Right renal pelvis (tissue), 4 donors: ENCODE measurements at places on chromosomes 1 and 21. TPM values are rescaled to one million over a fixed set of nuclear protein-coding genes. Genes with fewer than 3 reads are reported as not detected.

DNA sequence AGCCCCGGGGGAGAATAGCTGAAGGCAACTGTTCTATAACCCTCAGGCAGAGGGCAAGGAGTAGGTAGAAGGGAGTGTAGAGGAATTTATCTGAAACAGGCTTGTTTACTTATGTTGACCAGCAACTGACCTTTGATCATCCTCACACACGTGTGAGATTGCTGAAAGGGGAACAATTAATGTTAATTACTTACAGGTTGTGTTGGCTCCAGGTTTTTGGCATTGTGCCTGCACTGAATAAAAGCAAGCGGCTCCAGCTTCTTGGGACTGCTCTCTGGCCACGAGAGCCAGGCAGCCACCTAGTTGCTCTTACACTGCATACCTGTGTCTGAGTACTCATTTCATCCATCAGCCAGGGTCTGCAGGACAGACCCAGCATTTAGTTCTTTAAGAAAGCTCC is 41.3 kb upstream of the ARHGEF10L start:
- no peak for DNase-seq

DNA sequence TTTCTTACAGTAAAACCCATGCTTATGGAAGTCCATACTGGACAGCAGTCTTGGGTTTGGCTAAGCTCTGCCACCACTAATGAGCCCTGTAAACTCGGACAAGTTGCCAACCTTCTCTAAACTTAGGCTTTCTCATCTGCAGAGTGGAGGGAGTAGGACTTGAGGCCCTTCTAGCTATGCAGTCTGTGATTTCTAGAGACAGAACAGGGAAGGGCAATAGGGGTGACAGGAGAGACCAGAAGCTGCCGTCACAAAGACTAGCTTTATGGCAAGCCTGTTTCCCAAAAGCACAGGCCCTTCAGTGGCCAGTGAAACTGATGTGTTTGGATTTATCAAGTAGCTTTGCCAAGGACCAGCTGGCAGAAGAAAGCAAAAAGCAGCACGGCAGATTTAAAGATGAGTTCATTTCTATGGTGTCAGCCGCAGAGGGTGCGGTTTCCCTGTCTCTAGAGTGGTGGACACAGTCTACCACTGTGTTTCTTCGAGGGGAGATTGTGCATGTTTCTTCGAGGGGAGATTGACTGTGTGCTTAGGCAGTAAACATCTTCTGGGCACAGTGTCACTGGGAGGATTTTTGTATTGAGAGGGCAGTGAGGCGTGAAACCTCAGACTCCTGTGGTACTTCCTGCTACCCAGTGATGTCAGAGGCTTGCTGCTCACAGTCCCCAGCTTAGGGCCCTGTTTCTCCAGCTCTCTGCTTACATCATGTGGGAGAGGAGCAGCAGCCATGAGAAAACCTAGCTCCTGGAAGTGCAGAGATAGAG is 119.0 kb downstream of the ROR1 start:
- no peak for DNase-seq

GRCh38 chr21:42037943-42038342 is 27.8 kb upstream of the ZBTB21 start:
- DNase-seq = no peak

GRCh38 chr1:163875927-163876320 is 554.2 kb downstream of the NUF2 start:
- DNase-seq = no peak

Gene ZMPSTE24
- polyA plus RNA-seq = 66.3 TPM

Gene SELE
- polyA plus RNA-seq = 0.61 TPM

Gene LENEP
- polyA plus RNA-seq = 0.43 TPM

Gene BMP8A
- polyA plus RNA-seq = 0.67 TPM
